Heart right ventricle (tissue), 16 donors: ENCODE measurements at places on chromosomes 13 and 19. TPM values are rescaled to one million over a fixed set of nuclear protein-coding genes. Genes with fewer than 3 reads are reported as not detected.

The AMER2 gene
- total RNA-seq: not detected

The SLC8A2 gene
- total RNA-seq: not detected

The ZNF615 gene
- 10.4 TPM for total RNA-seq

The FCGBP gene
- 6.1 TPM for total RNA-seq

The CGB1 gene
- not detected for total RNA-seq

The ZNF549 gene
- 4.5 TPM for total RNA-seq

The SLC25A23 gene
- 80.5 TPM for total RNA-seq

The KLK8 gene
- total RNA-seq: not detected

The SERTAD3 gene
- 24.2 TPM for total RNA-seq

The NXNL1 gene
- total RNA-seq: not detected

The PNMA8A gene
- 10.0 TPM for total RNA-seq

The ZNF611 gene
- total RNA-seq: 9.8 TPM

The CALR3 gene
- not detected for total RNA-seq

The C5AR2 gene
- total RNA-seq: 0.85 TPM

The SLC6A16 gene
- 0.51 TPM for total RNA-seq

The LRRC8E gene
- total RNA-seq: 3.3 TPM

The CAPN12 gene
- 1.5 TPM for total RNA-seq

The FGF21 gene
- not detected for total RNA-seq

The IZUMO2 gene
- not detected for total RNA-seq

The IL11 gene
- not detected for total RNA-seq

The SBK2 gene
- total RNA-seq: 14.1 TPM

The IZUMO1 gene
- 0.92 TPM for total RNA-seq

The APOC4 gene
- total RNA-seq: not detected

The PABPC3 gene
- total RNA-seq: not detected

The ZBTB45 gene
- total RNA-seq: 7.7 TPM

The OR7A5 gene
- not detected for total RNA-seq

The PCP2 gene
- total RNA-seq: 0.35 TPM

The MCF2L gene
- 59.7 TPM for total RNA-seq

The PRKCG gene
- not detected for total RNA-seq

The C19orf85 gene
- total RNA-seq: not detected

The RUBCNL gene
- 2.2 TPM for total RNA-seq

The RNU6-9 gene
- total RNA-seq: not detected
